ENCODE measurements at places on chromosomes 3 and 15. TPM values are rescaled to one million over a fixed set of nuclear protein-coding genes. Genes with fewer than 3 reads are reported as not detected.

DNA sequence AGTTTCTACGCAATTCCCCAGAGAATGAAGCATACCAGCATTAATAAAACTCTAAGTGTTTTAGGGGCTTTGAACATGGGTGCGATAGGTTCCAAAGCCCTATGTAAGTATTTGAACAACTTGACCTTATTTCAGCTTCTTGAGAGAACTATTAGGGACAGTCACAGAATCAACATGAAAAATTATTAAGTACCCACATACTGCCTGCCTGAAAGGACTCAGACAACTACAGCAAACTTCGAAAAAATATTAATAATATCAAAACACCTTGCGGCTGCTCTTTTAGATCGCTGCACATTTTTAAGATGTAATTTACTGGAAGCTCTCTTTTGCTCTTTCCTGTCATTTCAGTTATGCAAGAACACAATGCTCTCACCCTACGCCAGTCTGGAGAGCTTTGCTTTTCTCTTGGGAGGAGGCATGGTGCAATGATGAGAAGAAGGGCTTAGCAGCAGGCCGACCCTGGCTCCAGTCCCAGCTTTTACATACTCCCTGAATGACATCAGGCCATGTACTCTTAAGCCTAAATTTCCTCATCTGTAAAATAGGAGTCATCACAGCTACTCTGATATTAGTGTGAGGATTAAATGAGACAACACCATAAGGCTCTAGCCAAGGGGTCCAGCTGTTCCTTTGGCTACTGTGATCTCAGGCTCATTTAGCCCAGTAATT, 640.7 kb downstream of the FHIT start:
- no peak for DNase-seq

The ADAMTS17 gene
- total RNA-seq: 0.38 TPM

DNA sequence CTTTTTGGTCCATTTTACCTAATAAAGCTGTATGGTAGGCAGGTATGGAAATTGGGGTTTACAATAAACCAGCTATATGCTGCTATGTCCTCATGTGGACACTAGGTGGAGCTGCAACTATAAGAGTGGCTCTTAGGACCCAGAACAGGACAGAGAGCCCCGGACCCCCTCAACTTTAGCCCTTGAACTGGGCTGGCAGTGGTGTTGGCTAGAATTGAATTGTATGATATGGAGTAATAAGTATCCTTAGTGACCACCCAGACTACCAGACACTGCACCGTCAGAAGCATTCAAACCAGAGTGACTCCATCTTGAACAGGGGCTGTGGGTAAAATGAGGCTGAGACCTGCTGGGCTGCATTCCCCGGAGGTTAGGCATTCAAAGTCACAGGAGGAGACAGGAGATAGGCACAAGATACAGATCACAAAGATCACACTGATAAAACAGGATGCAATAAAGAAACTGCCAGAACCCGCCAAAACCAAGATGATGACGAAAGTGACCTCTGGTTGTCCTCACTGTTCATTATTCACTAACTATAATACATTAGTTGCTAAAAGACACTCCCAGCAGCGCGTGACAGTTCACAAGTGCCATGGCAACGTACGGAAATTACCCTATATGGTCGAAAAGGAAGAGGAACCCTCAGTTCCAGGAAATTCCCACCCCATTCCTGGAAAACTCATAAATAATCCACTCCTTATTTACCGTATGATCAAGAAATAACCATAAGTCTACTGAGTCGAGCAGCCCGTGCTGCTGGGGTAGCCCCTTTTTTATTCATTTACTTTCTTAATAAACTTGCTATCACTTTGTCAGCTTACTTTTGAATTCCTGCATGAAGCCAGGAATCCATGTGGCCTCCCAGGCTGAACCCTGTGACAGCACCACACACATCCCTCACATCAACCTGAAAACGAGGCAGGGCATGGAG, 68.7 kb upstream of the BLM start:
- peak; percentile 90 for DNase-seq

GRCh38 chr3:38755130-38755529, 60.9 kb downstream of the SCN10A start:
- no peak for DNase-seq

DNA sequence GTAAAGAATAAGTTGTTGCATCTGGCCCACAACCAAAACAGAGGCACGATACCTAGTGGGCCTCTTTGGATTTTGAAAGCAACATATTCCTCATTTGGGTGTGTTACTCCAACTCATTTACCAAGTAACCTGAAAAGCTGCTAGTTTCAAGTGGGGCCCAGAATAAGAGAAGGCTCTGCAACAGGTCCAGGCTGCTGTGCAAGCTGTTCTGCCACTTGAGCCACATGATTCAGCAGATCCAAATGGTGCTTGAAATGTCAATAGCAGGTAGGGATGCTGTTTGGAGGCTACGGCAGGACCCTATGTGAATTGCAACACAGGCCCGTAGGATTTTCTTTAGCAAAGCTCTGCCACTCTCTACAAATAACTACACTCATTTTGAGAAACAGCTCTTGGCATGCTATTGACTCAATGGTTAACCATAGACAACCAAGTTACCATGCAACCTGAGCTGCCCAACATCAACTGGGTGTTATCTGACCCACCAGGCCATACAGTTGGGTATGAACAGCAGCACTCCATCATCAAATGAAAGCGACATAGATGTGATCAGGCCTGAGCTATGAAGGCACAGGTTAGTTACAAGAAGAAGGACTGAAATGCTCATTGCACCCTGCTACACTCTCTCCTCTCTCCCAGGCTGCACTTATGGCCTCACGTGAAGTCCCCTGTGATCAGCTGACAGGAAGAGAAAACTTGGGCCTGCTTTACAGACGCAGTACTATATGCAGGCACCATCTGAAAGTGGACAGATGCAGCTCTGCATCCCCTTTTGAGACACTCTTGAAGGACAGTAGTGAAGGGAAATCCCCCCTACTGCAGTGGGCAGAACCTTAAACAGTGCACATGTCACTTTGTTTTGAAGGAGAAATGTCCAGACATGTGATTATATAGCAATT, 9.5 kb upstream of the MCF2L2 start:
- DNase-seq: no peak
